ENCODE measurements at places on chromosomes 7 and 10.

DNA sequence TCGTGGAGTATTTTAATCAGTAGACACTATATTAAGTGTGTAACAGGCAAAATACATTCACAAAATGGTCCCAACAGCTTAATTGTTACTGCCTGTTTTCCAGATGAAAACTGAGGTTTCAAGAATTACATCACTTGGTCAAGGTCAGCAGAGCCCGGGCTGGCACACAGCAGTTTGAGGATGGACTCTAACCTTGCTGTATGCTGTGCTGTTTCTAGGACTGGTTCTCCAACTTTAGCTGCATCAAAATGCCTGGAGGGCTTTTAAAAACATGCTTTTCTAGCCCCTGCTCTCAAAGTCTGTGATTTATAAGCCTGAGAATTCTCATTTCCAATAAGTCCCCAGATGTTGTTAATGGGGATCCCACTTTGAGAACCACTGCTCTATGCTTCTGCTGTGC lies 247.1 kb upstream of the FZD8 start:
- no peak for DNase-seq

GRCh38 chr7:50674299-50674698 lies 108.4 kb downstream of the GRB10 start:
- DNase-seq: no peak

DNA sequence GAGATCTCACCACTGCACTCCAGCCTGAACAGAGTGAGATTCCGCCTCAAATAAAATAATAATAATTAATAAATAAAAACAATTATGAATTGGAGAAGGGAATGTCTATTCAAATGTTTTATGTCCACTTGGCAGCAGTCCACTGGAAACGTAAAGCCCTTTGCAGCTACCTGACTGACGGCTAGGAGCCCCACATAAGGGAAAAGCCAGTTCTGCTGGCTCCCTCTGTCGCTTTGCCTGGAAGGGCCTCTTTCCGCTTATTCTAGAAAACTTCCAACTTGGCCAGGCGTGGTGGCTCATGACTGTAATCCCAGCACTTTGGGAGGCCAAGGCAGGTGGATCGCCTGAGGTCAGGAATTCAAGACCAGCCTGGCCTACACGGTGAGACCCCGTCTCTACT lies 6.1 kb upstream of the TNS3 start:
- no peak for DNase-seq

GRCh38 chr10:98168147-98168546 lies 33.7 kb downstream of the R3HCC1L start:
- DNase-seq: no peak

DNA sequence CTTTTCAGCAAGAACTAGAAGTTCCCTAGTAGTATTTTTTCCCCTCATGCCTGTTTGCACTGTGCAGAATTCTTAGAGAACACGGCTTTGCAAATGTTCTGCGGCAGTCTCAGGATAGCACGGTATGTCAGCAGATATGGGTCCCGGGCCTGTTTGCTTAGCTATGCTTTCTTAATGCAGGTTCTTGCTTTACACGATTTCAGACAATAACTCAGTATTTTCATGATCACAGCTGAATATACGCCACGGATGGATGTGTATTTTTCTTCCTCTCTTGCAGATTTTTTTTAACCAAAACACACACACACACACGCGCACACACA lies 137.3 kb downstream of the HECW1 start:
- no peak for DNase-seq

- no peak for DNase-seq
Measured at GRCh38 chr10:13272164-13272571, 27.7 kb downstream of the PHYH start.

DNA sequence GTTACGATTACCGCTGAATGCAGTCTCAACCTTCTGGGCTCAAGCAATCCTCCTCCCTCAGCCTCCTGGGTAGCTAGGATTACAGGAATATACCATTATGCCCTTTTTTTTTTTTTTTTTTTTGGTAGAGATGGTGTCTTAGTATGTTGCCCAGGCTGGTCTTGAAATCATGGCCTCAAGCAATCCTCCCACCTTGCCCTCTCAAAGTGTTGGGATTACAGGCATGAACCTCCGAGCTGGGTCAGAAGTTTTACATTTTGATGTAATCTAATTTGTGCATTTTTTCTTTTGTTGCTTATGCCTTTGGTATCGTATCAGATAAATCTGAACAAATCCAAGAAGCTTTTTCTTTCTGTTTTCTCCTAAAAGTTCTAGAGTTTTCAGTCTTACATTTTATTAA lies 87.4 kb downstream of the EPC1 start:
- no peak for DNase-seq

GRCh38 chr7:47539398-47540052 lies 42.4 kb downstream of the TNS3 start:
- DNase-seq: peak; percentile 54

DNA sequence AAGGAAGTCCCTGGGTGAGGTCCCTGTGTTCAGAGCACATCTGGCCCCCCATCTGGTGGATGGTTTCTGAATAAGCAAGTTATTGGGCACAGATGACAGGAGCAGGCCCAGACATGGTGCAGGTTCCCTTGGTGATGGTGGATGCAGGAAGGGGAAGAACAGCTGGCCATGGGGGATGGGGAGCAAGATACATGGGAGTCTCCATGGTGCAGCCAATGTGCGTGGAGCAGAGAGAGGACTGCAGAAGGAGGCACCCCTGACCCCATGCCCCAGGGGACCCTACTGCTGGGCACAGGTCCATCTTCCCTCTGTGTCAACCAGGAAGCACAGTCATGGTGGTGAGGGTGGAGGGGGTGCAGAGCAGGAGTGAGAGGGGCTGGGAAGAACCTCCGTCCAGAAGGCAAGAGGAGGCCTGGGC lies 43.8 kb upstream of the RABGEF1 start:
- no peak for DNase-seq

- peak; percentile 31 for DNase-seq
Measured at GRCh38 chr7:17194656-17195055, 103.8 kb upstream of the AHR start.

- DNase-seq: no peak
Measured at GRCh38 chr7:33616752-33617151, 288.6 kb upstream of the BMPER start.

- peak; percentile 94 for DNase-seq
Measured at GRCh38 chr10:72272689-72273409, 875 bp upstream of the DDIT4 start.

DNA sequence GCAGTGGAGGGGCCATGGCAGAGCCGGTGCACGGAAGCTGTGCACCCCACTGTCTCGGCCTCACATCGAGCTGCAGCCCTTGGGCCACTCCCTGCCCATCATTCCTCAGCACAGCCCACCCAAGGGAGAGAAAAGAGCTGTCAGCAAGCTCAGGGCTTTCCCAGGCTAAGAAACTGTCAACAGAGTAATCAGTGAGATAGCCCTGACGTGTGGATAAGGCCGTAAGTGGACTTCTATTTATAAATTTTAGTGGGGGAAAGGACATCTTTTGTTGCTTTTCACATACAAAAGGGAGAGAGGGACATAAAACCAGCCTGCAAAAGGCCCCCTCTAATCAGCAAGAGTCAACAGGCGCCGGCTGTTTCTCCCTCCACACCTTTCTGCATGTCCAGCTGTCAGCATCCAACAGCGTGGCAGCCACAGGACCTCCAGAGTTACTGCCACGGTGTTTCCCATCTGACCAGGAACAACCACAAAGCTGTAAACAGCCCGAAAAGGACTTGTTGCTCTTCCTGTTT lies 56.8 kb upstream of the DDC start:
- no peak for DNase-seq

- DNase-seq: no peak
Measured at GRCh38 chr7:86667732-86668131, 24.0 kb downstream of the GRM3 start.

DNA sequence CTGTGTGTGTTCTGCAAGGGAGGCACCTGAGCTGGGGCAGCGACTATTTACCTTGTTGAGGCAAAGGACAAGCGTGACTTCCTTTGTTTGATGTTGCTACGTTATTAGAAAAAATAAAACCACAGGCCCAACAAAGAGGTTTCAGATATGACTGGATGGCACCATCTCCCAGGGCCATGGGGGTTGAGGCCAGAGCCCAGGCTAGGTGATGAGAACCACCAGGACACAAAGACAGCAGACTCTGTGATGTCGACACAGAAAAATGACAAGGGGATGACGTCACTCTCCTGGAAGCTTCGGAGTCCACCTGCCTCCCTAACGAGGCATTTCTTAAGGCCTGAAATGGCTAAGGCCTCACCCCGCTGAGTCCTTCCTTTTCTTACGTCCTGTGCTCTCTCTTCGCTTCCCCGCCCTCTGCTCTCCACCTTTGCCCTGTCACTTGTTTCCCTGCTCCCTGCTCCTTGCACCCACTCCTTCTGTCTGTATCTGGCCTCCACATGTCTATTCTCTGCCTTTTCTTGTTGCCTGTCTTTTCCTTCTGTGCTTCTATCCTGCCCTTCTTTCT lies 83.0 kb upstream of the ADRB1 start:
- DNase-seq: no peak

DNA sequence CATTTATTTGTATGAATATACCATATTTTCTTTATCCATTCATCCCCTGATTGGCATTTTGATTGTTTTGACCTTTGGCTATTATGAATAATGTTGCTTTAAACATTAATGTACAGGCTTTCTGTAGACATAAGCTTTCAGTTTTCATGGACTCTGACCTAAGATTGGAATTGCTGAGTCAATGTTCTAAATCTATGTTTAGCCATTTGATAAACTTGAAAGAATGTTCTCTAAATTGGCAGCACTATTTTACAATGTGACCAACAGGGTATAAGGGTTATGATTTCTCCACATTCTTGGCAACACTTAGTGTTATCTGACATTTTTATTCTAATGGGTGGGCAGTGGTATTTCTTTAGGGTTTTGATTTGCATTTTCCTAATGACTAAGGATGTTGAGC lies 229.7 kb upstream of the ETV1 start:
- DNase-seq: no peak

DNA sequence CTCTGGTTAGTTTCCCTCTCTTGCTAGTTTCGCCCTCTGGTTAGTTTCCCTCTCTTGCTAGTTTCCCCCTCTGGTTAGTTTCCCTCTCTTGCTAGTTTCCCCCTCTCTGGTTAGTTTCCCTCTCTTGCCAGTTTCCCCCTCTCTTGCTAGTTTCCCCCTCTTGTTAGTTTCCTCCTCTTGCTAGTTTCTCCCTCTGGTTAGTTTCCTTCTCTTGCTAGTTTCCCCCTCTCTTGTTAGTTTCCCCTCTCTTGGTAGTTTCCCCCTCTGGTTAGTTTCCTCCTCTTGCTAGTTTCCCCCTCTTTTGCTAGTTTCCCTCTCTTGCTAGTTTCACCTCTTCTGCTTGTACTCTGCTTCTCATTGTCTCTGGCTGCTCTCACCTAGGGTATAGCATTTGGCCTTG lies 613.8 kb downstream of the LRMDA start:
- peak; percentile 71 for DNase-seq

GRCh38 chr10:22977751-22978150 lies 49.9 kb downstream of the ARMC3 start:
- no peak for DNase-seq

- no peak for DNase-seq
Measured at GRCh38 chr7:66739953-66740301, 606 bp upstream of the RABGEF1 start.

DNA sequence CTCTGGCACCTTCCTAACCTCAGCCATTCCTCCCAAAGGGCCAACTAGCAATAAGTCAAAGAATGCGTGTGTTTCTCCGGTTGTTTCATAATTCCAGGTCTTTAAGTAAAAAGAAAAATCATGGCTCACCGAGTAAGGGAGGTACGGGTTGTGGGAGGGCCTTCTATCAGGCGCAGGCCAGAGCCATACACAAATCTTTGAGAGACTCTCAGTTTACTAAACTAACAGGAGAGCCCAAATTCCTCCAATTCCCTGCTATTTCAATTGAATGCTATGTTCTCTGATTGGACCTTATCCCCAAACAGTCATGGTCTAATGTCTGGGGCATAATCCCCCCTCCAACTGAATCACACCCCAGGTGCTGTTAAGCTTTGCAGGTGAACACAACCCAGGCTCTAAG lies 26.2 kb upstream of the SLF2 start:
- no peak for DNase-seq

DNA sequence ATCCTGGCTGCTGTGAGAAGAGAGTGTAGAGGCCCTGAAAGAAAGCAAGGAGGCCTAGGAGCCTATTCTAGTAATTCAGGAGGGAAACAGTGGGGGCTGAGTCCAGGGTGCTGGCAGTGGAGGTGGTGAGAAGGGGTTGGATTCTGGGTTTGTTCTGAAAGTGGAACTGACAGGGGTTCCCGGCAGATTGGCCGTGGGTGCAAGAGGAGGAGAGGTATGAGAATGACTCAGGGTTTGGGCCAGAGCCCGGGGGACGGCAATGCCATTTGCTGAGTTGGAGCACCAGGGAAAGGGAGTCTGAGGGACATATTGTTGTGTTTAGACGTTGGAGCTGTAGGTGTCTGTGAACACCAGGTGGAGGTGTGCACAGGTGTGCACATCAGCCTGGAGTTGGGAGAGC lies 38.5 kb downstream of the NPTX2 start:
- no peak for DNase-seq

- no peak for DNase-seq
Measured at GRCh38 chr7:146479040-146479439, 362.4 kb downstream of the CNTNAP2 start.

DNA sequence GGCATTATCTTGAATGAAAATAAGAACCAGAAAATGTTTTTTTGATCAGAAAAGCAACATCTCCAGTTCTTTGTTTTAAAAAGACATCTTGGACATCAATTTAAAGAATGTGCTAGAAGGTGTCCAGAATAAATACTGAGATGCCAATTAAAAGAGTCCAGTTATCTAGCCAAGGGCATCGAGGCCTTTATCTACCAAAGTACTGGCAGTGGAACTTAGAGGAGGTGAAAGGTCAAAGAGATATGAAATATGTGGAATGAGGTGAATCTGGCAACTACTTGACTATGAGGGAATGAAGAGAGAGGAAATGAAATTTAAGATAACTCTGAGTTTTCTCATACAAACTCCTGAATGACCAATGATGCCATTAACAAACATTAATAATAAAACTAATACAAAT lies 154.3 kb upstream of the GNAI1 start:
- no peak for DNase-seq

- DNase-seq: no peak
Measured at GRCh38 chr7:100623951-100624824, 11.8 kb downstream of the MOSPD3 start.

DNA sequence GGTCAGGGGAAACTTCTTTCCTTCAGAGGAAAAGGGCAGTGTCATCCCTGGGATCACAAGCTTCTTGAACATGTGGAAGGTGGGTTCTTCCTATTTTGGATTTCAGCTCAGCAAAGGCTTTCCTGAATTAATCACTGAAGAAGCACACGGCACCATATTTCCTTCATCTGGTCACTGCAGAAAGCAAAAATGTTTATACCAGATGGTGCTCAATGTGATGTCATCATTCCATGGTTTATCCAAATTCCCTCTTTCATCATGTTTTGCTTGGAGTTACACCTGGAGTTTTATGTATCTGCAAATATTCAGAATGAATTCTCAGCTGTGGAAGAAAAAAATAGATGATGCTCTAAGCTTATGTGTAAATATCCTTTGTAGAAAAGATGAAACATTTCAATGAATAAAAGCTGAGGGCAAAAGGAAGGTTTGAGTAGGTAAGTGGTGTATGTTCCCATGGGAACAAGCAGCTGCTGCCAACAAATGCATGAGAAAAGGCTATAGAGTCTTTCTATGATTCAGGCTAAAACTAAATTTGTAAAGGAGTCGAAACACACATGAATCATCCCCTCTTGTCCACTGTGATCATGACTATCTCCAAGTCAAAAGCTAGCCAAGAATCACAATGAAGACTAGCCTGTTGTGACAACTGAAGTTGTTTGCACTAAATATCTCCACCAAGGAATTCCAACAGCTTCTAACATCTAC lies 26.9 kb upstream of the BPGM start:
- DNase-seq: no peak

Data from suppressor macrophage treated with lipopolysaccharide for 1 hour (primary cell).